Spleen (tissue), 13 donors: ENCODE measurements at places on chromosomes 5 and 9.

DNA sequence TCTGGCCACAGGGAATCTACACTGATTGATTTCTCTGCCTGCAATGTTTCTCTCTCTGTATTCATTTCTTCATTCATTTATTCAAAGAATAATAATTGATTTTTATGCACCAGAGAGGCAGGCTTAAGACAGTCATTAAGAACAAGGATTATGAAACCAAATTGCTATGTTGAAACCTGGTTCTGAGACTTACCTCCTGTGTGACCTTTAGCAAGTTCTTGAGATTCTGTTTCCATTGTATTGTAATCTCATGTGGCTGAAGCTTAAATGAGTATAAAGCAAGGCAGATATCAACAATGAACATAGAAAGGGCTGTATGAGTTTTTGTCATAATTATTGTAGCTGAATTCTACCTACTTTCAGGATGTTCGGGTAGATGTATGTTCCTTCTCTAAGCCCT, 129.6 kb upstream of the GRIA1 start:
- DNase-seq: no peak

DNA sequence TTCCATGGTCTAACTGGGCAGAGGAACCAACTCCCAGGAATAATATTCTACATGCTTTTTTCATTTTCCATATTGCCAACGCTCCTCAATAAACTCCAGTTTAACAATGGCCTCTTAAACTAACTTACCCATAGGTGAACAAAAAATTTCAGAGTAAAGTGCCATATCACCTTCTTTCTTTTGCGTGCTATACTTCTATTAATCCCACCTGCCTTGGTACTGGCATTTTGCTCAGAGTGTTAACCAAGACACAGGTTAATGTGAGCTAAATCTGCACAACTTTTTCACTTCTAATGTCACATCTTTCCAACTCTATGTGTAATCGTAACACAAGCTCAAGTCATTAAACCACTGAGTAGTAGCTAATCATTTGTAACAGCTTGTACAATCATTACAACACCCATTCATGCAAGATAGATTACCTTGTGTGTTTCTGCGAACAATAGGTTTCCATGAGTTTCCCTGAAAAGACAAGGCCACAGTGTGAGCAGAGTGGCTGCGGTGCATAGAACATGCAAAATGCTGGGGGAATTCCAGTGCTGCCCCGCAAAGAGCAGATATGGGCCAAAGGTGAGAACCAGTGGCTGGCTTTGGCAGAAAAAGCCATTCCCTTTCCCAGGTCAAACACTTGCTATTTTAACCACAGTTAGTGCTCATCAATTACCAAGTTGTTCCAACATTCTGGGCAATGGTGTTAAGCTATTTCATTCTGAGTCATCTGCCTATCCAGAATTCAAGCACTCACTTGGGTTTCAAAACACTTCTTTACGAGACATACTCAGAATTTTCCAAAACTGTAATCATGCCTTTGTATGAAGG, 42.8 kb downstream of the TIMD4 start:
- DNase-seq: no peak

- no peak for DNase-seq
These were observed 129.9 kb upstream of the PITX1 start for GRCh38 chr5:135163964-135164363.

DNA sequence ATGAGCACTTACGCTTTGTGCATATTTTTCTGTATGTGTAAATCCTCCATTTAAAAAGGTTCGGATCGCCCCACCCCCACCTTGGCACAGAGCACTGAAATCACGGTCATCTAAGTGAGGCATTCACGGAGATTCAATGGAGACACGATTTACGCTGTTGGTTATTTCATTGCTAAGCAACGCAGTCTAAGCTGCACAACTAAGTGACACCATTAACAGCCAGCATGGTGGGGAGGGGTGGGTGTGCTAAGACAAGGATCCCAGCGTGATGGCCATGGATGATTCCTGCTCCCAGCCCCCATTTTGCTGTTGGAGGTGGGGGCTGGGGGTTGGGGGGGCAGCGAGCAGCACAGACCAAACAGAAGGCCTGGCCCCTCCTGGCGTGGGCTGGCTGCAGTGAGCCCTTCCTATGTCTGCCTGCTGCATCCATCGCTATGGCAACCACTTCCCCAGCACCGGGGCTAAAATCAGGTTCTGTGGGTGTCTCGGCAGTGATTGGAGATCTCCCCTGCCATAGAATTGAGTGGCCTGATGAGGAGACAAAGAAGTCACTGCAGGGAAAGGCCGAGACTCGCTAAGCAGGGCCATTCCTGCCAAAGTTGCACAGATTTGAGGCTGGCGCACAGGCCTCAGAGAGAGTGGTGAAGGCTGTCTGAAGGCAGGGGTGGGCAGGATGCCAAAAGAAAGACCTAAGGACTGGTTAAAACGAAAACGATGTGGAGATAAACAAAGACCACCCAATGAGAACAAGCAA, 14.3 kb upstream of the MARCHF6 start:
- no peak for DNase-seq

- DNase-seq: no peak
These were observed 8.3 kb downstream of the RGS14 start for GRCh38 chr5:177365845-177366527.

DNA sequence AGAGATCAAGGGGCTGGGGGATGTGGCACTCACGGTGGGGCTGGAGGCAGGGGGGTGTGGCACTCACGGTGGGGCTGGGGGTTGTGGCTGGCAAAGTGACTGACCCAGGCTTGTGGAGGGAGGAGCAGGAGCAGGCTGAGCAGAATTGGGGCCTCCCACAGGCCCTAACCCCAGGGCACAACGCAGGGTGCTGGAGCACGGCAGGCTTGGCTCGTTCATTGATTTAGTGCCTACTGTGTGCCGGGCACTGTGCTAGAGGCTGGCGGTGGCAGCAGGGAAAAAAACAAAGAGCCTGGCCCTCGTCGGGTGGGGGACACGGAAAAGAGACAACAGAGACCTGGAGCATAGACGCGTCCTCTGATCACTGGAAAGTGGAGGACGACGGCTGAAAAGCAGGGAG, 80.9 kb downstream of the HMCN2 start:
- no peak for DNase-seq

DNA sequence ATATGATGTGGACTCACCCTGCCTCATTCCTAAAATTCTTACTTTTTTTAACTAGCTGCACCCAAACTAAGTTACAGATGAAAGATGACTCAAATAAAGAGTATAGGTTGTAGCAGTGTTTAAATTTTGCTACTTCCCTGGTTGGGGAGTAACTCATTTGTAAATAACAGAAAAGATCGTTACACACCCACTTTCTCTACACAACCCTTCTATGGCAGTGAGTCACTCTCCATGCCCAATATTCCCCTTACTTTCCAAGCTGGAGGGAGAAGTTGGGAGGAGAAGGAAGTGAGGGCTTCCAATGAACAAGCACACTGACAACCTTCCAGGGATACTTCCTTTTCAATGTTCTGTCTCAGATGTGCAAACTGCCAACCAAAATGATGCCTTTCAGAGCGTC, 1.9 kb downstream of the RASEF start:
- no peak for DNase-seq

GRCh38 chr9:86424251-86424891, 70.2 kb upstream of the TUT7 start:
- no peak for DNase-seq

DNA sequence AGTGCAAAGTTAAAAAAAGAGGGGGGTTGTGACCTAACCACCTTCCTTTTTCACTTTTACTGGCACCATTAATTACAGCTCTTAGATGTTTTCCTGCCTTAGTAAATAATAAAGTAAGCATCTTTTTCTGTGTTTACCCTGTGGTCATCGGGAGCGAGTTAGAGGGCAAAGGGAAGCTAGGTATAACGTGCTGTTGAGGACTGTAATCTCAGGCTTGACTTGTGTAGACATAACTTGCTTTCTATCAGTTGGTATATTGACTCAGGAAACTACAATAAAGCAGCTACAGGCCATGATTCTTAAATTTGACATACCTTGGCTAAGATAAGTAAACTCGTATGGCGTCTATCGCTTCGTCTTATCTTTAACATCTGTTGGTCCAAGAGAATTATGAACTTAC, 509.8 kb upstream of the CHD1 start:
- no peak for DNase-seq

- no peak for DNase-seq
These were observed 119.5 kb downstream of the TRPM3 start for GRCh38 chr9:71001780-71002386.
